ENCODE measurements at places on chromosomes 3 and 15.
A peak's percentile ranks its signal among the peaks of the same experiment; 100 is the strongest.

DNA sequence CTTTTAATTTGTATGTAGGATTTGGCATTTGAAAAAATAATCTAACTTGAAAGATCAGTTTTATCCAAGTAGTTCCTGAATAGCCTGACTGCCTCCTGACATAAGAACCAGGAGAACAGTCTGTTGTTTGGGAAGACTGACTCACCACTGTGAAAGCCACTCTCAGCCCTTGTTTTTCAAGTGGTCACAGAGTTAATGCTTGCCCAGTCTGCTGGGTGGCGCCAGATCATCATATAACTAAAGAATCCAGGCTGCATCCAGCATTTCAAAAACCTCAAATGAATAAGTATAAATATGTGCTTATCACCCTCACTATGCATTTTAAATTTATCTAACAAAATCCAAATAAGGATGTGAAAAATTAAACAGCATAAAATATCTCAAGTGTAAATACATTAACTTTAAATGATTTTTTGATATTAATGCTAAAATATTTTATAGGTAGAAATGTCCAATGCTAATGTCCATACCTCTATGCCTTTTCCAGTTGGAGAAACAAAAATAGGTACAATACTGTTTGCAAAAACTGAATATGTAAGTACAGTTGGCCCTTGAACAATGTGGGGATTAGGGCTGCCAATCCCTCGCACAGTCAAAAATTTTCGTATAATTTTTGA is 26.9 kb upstream of the ZBBX start:
- H3K27ac ChIP-seq = no peak overlapping the region
- H3K4me3 ChIP-seq = no peak overlapping the region
- H3K36me3 ChIP-seq = no peaks in the 10 kb centered on the region
- no peaks in the 10 kb centered on the region for H3K4me1 ChIP-seq
- DNase-seq = peak; percentile 56

- no peak overlapping the region for H3K27ac ChIP-seq
- peaks cover 3% of the 10 kb centered on the region for H3K4me1 ChIP-seq
- H3K36me3 ChIP-seq = no peaks in the 10 kb centered on the region
- no peak for DNase-seq
Measured at GRCh38 chr15:77015646-77016320, 20.9 kb downstream of the PSTPIP1 start.

GRCh38 chr3:111976254-111976653 is 2.6 kb upstream of the ABHD10 start:
- H3K36me3 ChIP-seq = no peaks in the 10 kb centered on the region
- no peak for DNase-seq

DNA sequence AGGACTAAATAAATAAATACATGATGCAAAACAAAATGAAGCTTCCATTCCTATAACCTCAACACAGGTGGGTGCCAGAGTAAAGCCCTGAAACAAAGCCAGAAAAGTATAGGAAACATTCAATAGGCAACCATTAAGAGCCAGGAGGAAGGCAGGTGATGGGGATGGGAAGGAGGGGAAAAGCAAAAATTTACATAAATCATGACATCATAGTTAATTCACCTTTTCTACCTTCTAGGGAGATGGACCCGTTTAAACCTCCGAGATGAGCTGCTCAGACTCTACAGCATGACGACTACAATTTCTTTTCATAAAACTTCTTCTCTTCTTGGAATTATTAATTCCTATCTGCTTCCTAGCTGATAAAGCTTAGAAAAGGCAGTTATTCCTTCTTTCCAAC is 27.9 kb downstream of the TM4SF4 start:
- no peak overlapping the region for H3K27ac ChIP-seq
- H3K27me3 ChIP-seq = peaks cover 3% of the 10 kb centered on the region
- peaks cover 21% of the 10 kb centered on the region for H3K4me1 ChIP-seq
- H3K4me3 ChIP-seq = no peak overlapping the region
- DNase-seq = no peak

DNA sequence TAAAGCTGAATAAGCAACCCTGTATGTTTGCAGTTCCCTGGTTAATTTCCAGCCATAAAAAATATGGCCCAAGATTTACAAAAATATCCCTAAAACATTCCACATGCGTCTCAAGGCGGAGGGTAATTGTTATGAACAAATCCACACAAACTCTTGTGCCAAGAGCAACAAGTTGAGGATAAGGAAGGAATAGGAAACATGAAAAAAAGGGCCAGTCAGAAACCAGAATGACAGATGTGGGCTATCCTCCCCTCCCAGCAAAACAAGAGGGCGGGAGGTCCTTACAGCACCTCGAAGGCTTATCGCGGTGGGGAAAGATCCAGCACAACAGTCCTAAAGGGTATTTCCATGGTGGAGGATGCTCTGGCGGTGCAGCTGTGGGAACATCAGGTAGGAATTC is 155.6 kb upstream of the HES1 start:
- H3K36me3 ChIP-seq = no peaks in the 10 kb centered on the region
- H3K4me3 ChIP-seq = no peak overlapping the region
- no peak for DNase-seq
- no peak overlapping the region for H3K27ac ChIP-seq

GRCh38 chr3:188881954-188882641 is 289.7 kb upstream of the TPRG1 start:
- peaks cover 2% of the 10 kb centered on the region for H3K27me3 ChIP-seq
- H3K27ac ChIP-seq = peak overlapping the region; percentile 36
- no peak overlapping the region for H3K4me3 ChIP-seq

DNA sequence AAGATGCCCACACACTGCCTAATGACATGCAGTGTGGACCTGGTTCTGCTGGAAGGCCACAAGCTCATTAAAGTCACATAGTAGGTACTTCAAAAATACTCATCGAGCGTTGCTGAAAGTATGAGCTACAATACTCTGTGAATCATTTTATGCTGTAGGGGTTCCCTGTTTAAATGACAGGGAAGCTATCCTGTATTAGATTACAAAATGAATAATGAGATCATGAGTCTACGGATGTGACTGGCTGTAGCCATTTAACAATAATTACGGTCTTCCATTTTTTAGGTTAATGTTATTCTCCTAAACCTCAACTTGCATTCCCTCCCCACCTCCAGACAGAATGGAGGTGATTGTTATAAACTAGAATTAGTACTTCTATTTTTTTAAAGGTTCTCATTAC is 128.2 kb upstream of the FAM3D start:
- no peak for DNase-seq
- no peak overlapping the region for H3K4me3 ChIP-seq
- H3K27me3 ChIP-seq = peaks cover 6% of the 10 kb centered on the region
- no peaks in the 10 kb centered on the region for H3K36me3 ChIP-seq
- no peak overlapping the region for H3K27ac ChIP-seq

DNA sequence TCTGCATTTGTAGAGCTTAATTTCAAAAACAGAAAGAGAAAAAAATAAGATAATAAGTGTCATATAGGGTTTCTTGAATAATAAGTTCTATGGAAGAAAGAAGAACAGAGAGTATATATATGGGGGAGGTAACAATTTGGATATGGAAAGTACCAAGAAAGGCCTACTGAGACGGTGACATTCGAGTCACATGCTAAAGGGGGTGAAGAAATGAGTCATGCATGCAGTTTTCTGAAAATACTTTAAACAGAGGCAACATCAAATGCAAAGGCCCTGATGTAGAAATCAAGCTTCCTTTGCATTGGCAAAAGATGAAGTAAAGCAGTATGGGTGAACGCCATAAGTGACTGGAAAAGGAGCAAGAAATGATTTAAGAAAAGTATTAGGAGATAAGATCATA is 371.6 kb upstream of the ZNF385D start:
- H3K4me1 ChIP-seq = no peaks in the 10 kb centered on the region
- no peaks in the 10 kb centered on the region for H3K36me3 ChIP-seq
- H3K4me3 ChIP-seq = no peak overlapping the region
- no peaks in the 10 kb centered on the region for H3K27me3 ChIP-seq
- no peak for DNase-seq

- peaks cover 3% of the 10 kb centered on the region for H3K36me3 ChIP-seq
- peaks cover 5% of the 10 kb centered on the region for H3K27me3 ChIP-seq
- H3K27ac ChIP-seq = no peak overlapping the region
- DNase-seq = no peak
Measured at GRCh38 chr3:45034612-45035252, 8.6 kb downstream of the CLEC3B start.

GRCh38 chr3:128498127-128498626 is 5.2 kb upstream of the GATA2 start:
- H3K4me3 ChIP-seq = peak overlapping the region; percentile 60
- no peak overlapping the region for H3K27ac ChIP-seq
- H3K36me3 ChIP-seq = peaks cover 16% of the 10 kb centered on the region
- DNase-seq = no peak
- peaks cover 32% of the 10 kb centered on the region for H3K27me3 ChIP-seq

GRCh38 chr3:105137911-105138310 is 228.8 kb upstream of the ALCAM start:
- H3K4me3 ChIP-seq = no peak overlapping the region
- peaks cover 2% of the 10 kb centered on the region for H3K27me3 ChIP-seq
- no peaks in the 10 kb centered on the region for H3K36me3 ChIP-seq
- no peaks in the 10 kb centered on the region for H3K4me1 ChIP-seq
- no peak for DNase-seq
- H3K27ac ChIP-seq = no peak overlapping the region

- no peak overlapping the region for H3K4me3 ChIP-seq
- peaks cover 17% of the 10 kb centered on the region for H3K4me1 ChIP-seq
- no peaks in the 10 kb centered on the region for H3K36me3 ChIP-seq
- no peaks in the 10 kb centered on the region for H3K27me3 ChIP-seq
Measured at GRCh38 chr3:51722362-51722761, 15.5 kb downstream of the GRM2 start.

DNA sequence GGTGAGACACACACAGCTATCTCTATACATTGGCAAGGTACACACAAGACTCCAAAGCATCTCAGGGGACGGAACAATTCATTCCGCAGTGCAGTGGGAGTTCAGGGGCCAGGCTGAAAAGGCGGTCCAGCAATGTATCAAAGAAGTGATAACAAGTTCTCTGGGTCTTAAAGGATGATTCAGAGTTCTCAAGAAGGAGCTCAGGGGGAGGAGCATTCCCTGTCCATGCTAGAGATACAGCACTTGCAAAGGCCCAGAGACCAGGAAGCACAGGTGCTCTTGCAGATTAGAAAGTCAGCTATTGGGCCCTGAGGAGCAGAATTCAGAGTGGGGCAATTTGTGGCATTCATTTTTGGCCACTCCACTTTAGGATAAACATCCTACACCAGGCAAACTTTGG is 34.9 kb downstream of the MECOM start:
- DNase-seq = no peak
- H3K27ac ChIP-seq = no peak overlapping the region
- no peak overlapping the region for H3K4me3 ChIP-seq
- H3K27me3 ChIP-seq = no peaks in the 10 kb centered on the region
- peaks cover 28% of the 10 kb centered on the region for H3K4me1 ChIP-seq
- no peaks in the 10 kb centered on the region for H3K36me3 ChIP-seq

GRCh38 chr3:178284181-178284580 is 252.1 kb upstream of the KCNMB2 start:
- no peaks in the 10 kb centered on the region for H3K36me3 ChIP-seq
- no peaks in the 10 kb centered on the region for H3K4me1 ChIP-seq
- no peaks in the 10 kb centered on the region for H3K27me3 ChIP-seq
- H3K4me3 ChIP-seq = no peak overlapping the region
- no peak for DNase-seq

DNA sequence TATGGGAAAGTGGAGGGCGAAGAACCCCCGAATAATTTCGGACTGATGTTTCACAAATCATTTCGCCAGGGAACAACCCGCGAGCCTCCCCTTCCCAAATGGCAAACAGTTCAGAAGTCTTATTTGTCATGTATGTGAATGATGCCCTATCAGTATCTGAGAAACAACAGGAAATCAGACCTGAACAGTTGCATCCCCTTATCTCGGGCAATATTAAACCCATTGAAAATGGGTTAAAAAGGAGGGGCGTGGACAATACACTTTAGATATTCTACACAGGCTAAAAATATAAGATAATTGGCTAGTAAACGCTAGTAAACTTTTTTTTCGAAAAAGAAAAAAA is 1003.3 kb upstream of the NR2F2 start:
- H3K36me3 ChIP-seq = no peaks in the 10 kb centered on the region
- H3K27me3 ChIP-seq = peaks cover 9% of the 10 kb centered on the region
- no peak overlapping the region for H3K27ac ChIP-seq
- peak overlapping the region; percentile 85 for H3K4me3 ChIP-seq
- peaks cover 5% of the 10 kb centered on the region for H3K4me1 ChIP-seq

GRCh38 chr3:155934230-155934629 is 63.8 kb downstream of the GMPS start:
- peak overlapping the region; percentile 31 for H3K27ac ChIP-seq
- H3K36me3 ChIP-seq = peaks cover 8% of the 10 kb centered on the region
- H3K27me3 ChIP-seq = no peaks in the 10 kb centered on the region
- H3K4me1 ChIP-seq = no peaks in the 10 kb centered on the region
- no peak overlapping the region for H3K4me3 ChIP-seq
- no peak for DNase-seq

- no peak overlapping the region for H3K4me3 ChIP-seq
- H3K36me3 ChIP-seq = no peaks in the 10 kb centered on the region
- H3K27ac ChIP-seq = no peak overlapping the region
- no peak for DNase-seq
- H3K4me1 ChIP-seq = no peaks in the 10 kb centered on the region
Measured at GRCh38 chr15:78702609-78703333, 61.8 kb upstream of the CHRNB4 start.

DNA sequence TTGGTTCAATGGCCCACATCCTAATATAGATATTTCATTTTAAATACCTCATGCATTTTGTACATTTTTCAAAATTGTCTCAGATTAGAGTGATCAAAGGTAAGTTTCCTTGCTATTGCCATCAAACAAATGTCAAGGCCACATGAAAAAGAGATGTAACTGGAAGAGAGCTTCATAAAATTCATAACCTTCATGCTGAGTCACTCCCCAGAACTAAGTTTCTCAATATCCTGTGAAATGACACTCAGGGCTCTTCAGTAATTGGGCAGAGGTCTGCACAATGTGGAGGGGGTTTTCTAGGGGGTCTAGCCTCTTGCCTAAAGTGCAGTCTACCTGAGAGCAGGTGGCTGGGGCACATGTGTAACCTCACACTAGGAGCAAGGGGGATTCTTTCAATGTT is 152.2 kb upstream of the SLC2A2 start:
- H3K4me3 ChIP-seq = no peak overlapping the region
- peaks cover 21% of the 10 kb centered on the region for H3K4me1 ChIP-seq
- peaks cover 7% of the 10 kb centered on the region for H3K27me3 ChIP-seq
- H3K27ac ChIP-seq = no peak overlapping the region
- H3K36me3 ChIP-seq = peaks cover 18% of the 10 kb centered on the region

- DNase-seq = peak; percentile 75
- peaks cover 13% of the 10 kb centered on the region for H3K27me3 ChIP-seq
- H3K4me1 ChIP-seq = peaks cover 50% of the 10 kb centered on the region
- H3K27ac ChIP-seq = peak overlapping the region; percentile 68
Measured at GRCh38 chr15:90064911-90065681, 37.2 kb downstream of the IDH2 start.

GRCh38 chr15:67521029-67521782 is at the start of gene C15orf61:
TSS of gene C15orf61 (plus strand) at chr15:67521131. CDS start at chr15:67521249, 118 bp downstream.
- peak; percentile 77 for DNase-seq
- H3K36me3 ChIP-seq = no peaks in the 10 kb centered on the region
- peaks cover 13% of the 10 kb centered on the region for H3K4me1 ChIP-seq
- H3K4me3 ChIP-seq = peak within 1 kb of the TSS; percentile 91
- H3K27ac ChIP-seq = peak within 1 kb of the TSS; percentile 32

GRCh38 chr3:143016321-143016972 is 15.1 kb downstream of the U2SURP start:
- H3K27ac ChIP-seq = no peak overlapping the region
- no peak for DNase-seq
- H3K27me3 ChIP-seq = no peaks in the 10 kb centered on the region
- H3K36me3 ChIP-seq = peaks cover 16% of the 10 kb centered on the region

All from endothelial cell (in vitro differentiated cells).